ENCODE measurements at places on chromosomes 16 and 17.

DNA sequence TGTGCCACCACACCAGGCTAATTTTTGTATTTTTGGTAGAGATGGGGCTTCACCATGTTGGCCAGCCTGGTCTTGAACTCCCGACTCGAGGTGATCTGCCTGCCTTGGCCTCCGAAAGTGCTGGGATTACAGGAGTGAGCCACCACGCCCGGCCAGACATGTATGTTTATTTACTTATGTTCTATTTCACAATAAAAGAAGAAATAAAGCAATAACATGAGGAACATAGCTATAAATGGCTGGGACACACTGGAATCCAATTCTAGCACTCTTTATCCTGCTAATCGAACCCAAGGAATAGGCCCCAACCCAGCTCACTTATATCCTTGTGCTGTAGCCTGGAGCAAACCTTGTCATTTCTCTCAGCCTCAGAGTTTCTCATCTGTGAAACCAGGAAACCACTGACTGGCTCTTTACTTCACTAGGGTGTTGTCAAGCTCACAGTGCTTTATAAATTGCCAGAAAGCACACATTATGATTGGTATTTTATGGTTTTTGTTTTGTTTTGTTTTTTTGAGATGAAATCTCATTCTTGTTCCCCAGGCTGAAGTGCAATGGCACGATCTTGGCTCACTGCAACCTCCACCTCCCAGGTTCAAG is 4.3 kb upstream of the ODAD4 start:
- no peak for DNase-seq

DNA sequence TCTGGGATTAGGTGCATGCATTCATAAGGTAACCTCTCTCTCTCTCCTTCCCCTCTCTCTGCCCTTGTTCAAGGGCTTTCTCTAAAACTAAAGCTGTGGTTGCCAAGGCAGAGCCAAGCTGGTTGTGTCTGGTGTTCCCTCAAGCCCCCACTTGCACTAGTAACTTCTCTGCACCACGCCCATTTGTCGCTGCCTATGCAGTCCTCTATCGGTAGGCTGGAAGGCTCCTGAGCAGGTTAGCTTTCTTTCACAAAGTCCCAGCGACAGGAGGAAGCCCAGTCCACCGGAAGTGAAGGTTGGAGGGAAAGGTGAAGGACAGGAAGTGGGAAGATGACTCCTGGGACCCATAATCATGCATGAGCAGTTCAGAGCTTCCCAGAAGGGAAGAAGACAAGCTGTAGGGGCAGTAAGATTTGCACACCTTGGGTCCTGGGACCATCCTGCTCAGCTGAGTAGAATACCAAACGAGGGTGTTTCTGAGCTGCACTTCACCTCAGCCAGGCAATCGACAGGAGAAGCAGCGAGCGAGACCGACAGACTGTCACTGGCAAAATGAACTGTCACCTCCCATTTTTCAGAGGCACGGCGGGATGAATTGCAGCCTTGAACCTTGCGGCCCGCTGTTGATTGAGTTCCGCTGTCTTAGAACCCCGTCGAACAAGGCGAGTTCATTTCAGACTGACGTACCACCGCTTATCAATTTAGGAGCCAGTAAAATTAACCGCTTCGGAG is 14.7 kb upstream of the SKAP1 start:
- no peak for DNase-seq

DNA sequence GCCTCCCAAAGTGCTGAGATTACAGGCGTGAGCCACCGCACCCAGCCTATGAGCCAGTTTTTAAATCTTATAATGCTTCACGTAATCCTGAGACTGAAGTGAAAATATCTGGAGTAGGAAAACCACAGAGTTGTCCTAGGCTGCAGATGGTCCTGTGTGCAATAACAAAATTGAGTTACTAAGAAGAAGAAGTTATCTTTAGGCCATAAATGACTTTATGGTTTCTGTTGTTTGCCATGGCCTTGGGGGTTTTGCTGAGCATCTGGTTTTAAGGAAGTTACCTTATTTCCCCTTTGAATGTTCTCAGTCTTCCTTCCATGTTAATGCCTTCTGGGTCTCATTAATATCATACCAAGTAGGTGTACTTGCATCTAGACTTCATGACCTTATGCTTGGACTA is 16.5 kb downstream of the NMT1 start:
- DNase-seq, result no peak

GRCh38 chr17:36864827-36865430 is 72.3 kb upstream of the LHX1 start:
- no peak for DNase-seq

GRCh38 chr16:11510178-11510973 is 76.3 kb downstream of the LITAF start:
- DNase-seq, result no peak

DNA sequence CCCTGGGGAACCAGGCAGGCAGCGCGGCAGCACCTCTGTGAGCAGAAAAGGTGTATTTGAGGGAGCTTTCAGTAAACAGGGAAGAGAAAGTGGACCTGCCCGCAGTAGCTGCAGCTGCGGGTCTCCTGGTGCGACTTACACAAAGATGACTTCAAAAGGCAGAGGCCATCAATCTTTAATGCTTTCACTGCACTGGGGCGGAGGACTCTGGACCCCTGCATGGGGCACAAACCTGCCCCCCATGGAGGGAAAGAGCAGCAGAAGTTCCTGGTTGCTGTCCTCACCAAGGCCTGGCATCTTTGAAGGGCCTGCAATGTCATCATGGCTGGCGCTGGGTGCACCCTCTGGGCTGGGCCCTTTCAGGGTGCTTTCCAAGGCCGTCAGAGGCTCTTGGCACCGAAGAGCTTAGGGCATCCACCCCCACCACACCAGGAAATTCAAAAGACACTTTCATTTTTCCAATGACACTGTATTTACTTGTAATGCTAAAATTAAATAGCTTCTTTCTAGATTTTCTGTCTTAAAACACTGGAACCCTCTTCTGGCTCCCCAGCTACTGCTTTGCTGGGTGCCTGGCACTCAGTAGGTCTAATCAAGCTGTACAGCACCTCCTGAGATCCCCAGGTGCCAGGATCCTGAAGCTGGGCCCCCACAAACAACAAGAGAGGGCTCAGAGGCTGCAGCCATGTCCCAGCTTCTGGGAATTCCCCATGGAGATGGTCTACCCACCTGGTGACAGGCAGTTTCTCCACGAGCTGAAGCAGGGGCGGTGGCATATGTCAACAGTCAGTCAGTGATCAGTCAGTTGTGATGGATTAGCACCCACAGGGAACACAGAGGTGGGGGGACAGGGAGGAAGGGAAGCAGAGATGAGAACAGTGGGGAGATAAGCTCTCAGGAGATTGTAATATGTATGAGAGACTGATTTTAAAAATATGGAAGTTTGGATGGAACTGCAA is 2.1 kb upstream of the CACNG1 start:
- no peak for DNase-seq

DNA sequence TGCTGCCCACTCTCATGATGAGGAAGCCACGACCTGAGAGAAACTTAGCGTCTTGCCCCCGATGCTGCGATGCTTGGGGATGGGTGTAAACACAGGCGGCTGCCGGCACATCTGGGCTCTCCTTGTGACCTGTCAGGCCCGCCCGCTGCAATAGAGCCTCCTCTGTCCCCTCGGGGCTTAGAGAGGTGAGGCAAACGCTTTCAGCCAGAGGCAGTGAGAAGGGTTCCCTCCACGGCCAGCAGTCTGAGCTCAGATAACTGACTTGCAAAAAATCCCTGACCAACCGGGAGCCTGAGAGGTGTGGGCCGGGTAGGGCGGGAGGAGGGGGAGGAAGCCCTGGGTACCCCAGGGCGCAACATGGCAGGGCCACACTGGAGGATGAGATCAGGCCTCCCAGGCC is 260.6 kb downstream of the C16orf95 start:
- no peak for DNase-seq

GRCh38 chr17:72394531-72394930 is 273.7 kb downstream of the SOX9 start:
- DNase-seq, result no peak

- no peak for DNase-seq
Measured at GRCh38 chr17:17934806-17935205, 37.4 kb downstream of the TOM1L2 start.

DNA sequence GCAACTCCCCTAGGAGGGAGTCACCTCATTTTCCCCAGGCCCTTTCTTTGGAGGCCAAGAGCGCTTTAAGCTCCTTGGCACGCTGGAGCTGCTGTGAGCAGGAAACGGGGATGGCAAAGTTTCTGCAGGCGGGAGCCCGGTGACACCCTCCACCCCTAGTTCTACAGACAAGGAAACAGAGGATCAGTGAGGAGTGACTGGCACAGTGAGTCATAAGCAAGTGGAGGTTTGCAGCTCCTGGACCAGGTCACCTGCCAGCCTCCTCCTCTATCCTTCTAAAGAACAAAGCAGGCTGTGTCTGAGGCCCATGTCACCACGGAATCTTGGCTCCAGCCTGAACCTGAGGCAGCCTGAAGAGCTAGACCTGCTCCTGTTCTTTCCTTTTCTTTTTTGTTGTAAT is 141.9 kb downstream of the TMEM132E start:
- no peak for DNase-seq

DNA sequence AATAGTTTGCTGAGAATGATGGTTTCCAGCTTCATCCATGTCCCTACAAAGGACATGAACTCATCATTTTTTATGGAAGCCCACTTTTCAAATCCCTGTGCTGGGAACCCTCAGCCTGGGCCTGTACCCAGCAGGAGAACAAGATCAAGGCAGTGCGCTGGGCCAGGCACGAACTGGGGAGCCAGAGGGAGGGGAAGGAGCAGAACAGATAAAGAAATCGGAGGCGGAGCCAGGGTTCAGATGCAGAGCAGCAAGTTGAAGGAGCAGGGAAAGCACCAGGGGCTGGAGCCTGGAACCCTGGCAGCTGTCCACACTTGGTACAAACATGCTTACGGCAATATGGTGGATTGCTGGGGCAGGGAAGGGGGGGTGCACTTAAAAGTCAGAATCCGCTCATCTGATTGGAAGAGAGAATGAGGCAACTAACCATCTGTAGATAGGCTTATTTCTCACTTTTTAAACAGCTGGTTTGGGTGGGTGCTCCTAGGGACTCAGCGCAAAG is 107.5 kb downstream of the NOG start:
- no peak for DNase-seq

DNA sequence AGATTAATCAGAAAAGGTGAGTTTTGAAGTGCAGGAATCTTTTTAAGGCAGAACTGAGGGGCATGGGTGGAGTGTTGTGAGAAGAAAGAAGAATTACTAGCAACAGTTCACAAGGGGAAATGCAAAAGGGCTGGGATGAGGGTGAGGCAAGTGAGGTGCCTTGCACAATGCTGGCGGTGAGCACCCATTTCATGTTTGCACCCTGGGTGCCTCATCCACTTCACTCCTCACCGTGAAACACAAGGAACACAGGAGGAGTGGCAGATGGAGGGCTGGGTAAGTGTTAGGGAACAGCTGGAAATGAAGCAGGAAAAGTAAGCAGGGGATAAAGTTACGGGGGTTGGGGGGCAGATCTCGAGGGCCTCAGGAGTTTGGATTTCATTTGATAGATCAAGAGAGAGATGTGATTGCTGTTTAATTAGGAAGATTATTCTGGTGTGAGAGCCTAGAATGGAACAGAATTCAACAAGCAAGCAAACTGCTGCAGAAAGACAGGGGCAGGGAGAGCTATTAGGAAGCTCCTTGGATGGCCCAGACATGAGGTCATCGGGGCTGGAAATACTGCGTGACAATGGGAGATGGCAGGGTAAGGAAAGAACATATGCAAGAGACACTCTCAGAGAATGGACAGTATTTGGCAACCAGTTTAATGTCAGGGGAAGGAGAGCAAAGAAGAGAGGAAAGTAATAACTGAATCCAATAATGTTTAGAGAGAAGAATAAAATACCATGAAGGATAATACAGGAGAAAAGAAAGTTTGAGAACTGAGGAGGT is 8.3 kb upstream of the HEATR6 start:
- DNase-seq, result no peak

DNA sequence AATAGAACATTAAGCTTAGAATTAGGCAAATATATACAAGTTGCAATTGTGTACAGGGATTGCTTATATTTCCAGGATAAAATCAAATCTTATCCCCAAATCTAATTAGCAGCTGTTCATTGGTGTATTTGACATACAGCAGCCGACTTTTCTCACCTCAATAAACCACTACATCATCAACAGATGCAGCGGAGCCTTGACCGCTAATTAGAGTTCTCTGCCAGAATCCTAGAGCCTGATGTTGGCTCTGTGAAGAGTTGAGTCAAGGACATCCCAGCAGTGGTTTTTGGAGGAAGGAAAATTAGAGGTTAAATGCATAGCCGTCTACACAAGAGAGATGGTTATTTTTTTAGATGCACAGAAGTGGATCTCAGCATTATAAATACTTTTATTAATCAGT is 221.9 kb upstream of the CACNG5 start:
- no peak for DNase-seq

- DNase-seq, result peak; percentile 63
Measured at GRCh38 chr16:785563-786535, 2.3 kb downstream of the RPUSD1 start.

- no peak for DNase-seq
Measured at GRCh38 chr17:10130677-10131076, 67.7 kb downstream of the GAS7 start.

- DNase-seq, result no peak
Measured at GRCh38 chr16:11640987-11641817, 27.1 kb upstream of the SNN start.

DNA sequence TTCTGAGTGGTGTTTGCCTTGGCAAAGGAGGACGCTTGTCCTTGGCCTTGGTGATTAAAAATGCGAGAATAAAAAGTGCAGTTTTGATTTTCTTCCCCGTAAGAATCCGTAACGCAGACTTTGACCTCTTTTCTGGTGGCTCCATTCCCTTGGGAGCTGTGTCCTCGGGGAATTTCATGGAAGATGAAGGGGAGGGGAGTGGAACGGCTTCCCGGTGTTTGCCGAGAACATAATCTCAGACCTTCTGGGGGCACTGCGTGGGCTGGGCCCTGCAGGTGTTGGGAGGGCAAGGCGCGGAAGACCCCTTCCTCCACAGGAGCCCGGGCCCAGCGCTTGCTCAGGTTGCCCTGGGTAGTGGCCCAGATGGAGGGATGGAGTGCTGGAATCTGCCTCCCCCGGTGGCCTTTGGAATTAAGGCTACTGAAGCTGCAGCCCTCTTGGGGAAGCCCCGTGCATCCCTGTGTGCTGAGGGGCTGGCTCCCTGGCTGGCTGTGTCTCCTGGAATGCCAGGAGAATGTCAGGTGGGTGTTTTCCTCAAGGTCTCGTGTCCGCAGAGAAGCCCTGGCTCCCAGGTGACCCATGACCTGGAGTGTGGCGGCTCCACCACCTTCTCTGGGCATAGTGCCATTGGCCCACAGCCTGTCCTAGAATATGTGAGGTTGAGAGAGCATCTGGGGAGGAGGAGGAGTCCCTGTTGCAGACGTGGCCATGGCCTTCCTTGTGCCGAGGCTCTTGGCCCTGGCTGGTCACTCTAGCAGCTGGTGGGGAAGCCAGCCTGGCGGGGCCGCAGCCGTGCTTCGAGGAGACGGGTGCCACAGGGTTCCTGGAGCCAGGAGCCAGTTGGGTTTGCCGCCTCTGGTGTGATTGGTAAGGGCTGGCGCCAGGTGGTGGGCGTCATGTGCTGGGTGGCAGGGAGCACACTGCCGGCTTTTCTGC is 3.1 kb downstream of the BAIAP2 start:
- no peak for DNase-seq

DNA sequence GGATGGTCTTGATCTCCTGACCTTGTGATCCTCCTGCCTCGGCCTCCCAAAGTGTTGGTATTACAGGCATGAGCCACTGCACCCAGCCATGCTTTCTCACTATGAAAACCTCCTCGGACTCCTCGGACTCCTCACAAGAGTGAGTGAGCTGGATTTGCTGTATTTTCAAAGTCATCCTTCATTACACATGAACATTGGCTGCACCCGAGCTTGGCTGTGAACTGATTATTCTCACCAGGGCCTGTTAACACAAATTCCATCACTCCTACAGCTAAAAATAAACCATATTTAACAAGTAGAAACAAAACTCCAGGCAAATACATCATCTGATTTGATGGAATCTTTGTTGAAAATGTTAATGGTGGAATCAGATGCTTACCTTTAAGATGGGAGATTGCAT is 50.3 kb downstream of the PITPNC1 start:
- DNase-seq, result no peak
